Right ventricle myocardium inferior (tissue), 1 donor: ENCODE measurements at places on chromosomes 11 and 22. TPM values are rescaled to one million over a fixed set of nuclear protein-coding genes. Genes with fewer than 3 reads are reported as not detected.

DNA sequence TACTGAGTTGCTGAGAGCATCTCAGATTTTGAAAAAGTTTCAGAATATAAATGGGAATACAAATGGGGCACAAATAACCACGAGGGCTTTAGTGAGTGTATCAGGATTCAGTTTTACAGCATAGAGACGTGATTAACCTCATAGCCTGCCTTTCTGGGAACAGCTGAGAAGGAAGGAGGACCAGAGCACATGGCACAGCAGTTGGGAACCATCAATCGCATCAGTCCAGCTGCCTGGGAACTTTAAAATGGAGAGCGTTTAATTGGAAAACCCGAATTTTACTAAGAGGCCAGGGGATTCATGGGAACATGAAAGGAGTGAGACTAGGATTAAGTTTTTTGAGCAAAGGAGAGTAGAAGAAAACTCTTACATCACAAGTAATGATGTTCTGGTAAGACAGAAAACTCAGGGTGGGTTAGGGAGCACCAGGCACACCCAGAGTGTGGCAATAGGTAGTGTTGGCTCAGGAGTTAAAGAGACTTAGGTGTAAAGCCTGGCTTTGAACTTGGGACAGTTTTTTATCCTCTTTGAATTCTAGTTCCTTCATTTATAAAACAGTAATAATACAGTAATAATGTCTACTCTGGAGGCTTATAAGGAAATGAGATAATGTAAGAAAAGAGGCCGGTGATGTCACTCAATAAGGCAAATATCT lies 40.2 kb downstream of the FZD4 start:
- no peak for DNase-seq

The DBX1 gene
- not detected for total RNA-seq

The TTC36 gene
- total RNA-seq: 0.92 TPM

DNA sequence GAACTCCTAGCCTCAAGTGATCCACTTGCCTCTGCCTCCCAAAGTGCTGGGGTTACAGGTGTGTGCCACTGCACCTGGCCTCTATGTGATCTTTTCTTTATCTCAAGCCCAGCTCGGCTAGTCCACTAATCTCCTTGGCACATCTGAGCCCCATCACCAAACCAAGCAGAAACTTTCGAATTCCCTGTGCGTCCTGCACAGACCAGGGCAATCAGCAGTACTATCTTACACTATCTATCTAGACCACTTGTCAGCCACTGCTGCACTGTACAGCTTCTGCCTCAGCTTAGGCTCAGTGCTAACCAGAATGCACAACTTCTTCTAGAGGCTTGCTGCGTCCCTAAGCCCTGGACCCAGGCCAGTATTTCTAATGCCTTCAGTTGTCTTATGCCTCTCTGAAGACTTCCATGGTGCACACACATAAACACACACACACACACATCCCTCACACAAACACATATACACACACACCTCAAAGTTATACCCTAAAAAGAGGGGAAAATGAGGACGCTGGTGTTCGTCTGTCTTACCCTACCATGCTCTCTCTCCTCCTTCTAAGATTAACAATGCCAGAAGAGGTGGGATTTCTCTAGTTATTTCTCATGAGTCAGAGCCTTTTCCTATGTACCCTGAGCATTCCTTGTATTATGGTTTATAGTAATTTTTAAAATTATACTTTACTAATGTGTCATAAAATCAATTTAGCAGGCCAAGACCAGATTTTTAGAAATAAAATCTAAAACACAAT lies 59.3 kb upstream of the FAM181B start:
- DNase-seq: no peak

GRCh38 chr22:46192210-46192993 lies 42.1 kb downstream of the PPARA start:
- DNase-seq: no peak

The SSTR3 gene
- total RNA-seq: not detected

- no peak for DNase-seq
Measured at GRCh38 chr11:109071712-109072524, 350.1 kb upstream of the C11orf87 start.

DNA sequence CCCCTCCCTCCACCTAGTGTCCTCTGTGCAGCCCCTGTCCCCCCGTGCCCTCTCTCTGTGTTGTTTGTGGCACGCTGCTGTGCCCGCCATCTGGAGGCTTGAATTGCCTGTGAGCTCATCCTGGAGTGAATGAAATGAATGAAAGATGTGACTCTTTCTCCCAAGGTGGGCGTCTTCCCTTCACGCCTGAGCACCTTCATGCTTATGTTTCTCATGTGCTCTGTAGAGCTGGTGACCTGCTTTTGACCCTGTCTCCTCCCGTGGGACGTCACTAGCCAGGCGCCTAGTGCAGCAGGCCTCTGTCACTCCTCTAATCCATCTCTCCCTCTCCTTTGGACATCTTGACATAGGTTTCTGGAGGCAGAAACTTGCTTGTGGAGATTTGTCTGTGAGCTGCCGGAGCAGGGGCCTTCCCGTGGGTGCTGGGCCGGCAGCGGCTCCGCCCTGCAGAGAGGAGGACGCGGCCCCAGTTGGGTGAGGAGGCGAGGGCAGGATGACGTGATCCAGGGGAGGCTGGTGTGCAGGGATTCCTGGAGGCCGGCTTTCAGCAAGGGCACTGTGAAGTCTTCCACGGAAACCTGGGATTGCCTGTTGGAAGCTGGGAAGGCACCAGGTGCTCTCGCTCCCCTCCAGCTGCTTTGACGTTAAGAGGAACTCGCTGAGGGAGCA lies 40.6 kb downstream of the MUC6 start:
- no peak for DNase-seq

The NAA40 gene
- 18.7 TPM for total RNA-seq

The HSPB2 gene
- 43.7 TPM for total RNA-seq

- DNase-seq: peak; percentile 5
Measured at GRCh38 chr11:61686469-61686868, 6.3 kb downstream of the DAGLA start.

DNA sequence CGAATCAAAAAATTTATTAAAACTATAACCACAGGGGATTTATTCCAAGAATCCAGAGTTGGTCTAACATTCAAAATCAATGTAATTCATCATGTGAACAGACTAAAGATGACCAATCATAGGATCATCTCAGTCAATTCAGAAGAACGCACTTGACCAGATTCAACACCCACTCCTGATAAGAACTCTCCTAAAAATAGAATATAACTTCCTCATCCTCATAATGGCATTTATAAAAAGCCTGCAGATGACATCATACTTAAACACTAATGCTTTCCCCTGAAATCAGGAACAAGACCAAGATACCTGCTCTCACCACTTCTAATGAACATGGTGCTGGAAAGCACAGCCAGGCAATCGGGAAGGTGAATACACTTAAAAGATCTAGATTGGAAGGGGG lies 10.5 kb upstream of the MUC2 start:
- DNase-seq: no peak
